IMR-90 (cell line): ENCODE measurements at places on chromosomes 3 and 15. TPM values are rescaled to one million over a fixed set of nuclear protein-coding genes. Genes with fewer than 3 reads are reported as not detected.

GRCh38 chr3:172329070-172329469 is 119.2 kb downstream of the GHSR start:
- no peak for DNase-seq

DNA sequence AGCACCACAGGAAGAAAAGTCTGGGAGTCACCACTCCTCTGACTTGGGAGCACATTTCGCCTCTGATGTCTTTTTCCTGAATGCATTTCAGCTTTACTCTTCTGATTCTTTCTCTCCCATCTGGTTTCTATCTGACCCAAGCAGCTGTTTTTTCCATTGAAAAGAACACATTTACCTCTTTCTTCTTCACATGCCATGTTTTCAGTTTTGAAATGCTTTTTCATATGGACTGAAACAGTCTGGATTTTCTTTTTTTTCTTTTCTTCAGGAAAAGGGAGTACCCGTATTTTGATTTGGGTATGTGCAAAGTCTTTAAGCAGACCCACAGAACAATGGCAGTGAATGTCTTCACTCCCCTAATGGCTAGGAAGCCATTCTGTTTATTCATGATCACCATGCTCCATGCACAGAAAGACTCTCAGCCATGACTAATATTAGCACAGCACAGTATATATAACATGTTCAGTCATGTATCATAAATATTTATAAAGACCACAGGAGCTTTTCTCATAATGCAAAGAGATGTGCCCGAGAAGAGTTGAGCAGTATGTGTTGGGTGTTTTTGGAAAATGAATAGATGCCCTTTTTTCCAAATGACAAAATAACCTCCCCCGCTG is 82.7 kb upstream of the LRIG1 start:
- DNase-seq = peak; percentile 51

Gene GNAT1
- 0.04 TPM in 1 of 2 replicates, not detected in the other for polyA plus RNA-seq

- DNase-seq = no peak
Measured at GRCh38 chr3:89405176-89405575, 297.8 kb downstream of the EPHA3 start.

DNA sequence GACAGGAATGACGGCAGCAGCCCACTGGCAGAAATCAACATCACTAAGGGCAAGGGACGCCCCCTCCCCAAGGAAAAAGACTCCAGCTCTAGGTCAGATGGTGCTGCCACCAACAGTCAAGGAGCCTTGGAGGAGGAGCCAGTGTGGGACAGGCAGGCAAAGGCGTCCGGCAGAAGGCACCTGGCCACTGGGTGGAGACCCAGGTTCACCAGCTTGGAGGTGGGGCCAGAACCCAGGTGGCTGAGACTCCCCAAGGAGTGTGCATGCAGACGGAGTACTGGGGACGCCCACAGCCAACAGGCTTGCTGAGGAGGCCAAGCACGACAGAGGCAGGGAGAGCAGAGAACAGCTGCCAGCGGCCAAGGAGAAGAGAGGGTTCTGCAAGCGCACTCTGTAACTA is 35.2 kb downstream of the PTPN23 start:
- DNase-seq = no peak

Gene EFCC1
- polyA plus RNA-seq = not detected in 2 replicates

Gene PRC1
- 131 and 132 TPM in 2 replicates for polyA plus RNA-seq

GRCh38 chr3:66785191-66785909 is 212.8 kb upstream of the KBTBD8 start:
- DNase-seq = no peak

GRCh38 chr3:126256251-126256650 is 75.9 kb upstream of the ALDH1L1 start:
- DNase-seq = peak; percentile 21

DNA sequence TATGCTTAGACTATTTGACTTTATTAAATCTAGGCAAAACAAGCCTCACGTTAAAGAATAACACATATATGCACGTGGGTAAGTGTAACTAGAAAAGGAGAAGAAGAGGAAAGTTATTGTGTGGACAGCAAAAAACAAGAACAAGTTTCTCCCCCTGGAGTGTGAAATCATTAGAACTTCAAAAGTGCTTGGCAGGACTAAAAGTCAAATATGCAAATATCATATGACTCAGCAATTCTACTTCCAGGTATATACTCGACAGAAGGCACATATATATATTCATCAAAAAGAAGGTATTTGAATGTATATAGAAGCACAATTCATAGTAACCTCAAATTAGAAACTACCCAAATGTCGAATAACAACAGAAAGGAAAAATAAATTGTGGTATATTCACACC is 68.9 kb upstream of the STXBP5L start:
- no peak for DNase-seq

DNA sequence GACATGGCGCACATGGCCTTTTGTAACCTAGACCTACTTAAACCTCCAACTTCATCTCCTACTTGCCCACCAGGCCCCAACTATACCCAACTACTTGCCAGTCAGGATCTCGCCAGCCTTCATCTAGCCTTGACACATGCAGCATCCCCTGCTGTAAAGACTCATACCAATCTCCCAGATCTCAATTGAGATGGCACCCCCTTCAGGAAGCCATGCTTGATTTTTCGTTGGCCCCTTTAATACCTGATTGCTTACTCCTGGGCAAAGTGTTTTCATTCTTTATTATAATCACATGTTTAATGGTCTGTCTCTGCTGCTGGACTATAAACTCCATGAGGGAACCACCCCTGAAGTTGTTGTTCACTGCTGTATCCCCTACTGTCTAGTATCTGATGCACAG is 150.8 kb downstream of the SOX2 start:
- DNase-seq = no peak

GRCh38 chr3:188760408-188760807 is 411.4 kb upstream of the TPRG1 start:
- DNase-seq = peak; percentile 72

- DNase-seq = no peak
Measured at GRCh38 chr15:40439461-40439959, 1.2 kb upstream of the BAHD1 start.

DNA sequence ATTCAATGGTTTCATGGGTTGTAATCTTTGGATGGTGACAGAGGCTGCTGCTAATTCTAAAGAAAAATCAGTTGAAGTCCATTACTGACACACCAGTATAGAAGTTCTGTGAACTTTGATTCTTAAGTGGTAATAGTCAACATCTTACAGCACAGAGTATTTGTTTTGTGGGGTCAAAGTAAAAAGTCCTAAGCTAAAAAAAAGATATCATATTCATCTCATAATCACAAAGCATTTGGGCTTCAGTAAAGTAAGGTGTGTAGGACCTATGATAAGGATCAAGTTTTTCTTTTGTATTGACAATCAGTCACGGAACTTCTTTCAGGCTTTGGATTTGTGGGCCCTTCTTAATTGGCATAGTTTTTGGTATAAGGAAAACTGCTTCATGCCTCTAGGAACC is 1.1 kb downstream of the ASTE1 start:
- no peak for DNase-seq

Gene PDCD6IP
- 78.3 and 134 TPM in 2 replicates for polyA plus RNA-seq

GRCh38 chr3:44968447-44968858 is 7.5 kb downstream of the ZDHHC3 start:
- no peak for DNase-seq

- DNase-seq = no peak
Measured at GRCh38 chr15:89375093-89376005, 40.7 kb upstream of the POLG start.

Gene MAGI1
- 14.4 and 14.5 TPM in 2 replicates for polyA plus RNA-seq
